NCI-H187 (cell line): ENCODE measurements at places on chromosomes 4 and X.

GRCh38 chr4:119281393-119281792 is 40.5 kb downstream of the FABP2 start:
- no peak for DNase-seq

- no peak for DNase-seq
These were observed 271.5 kb downstream of the LDB2 start for GRCh38 chr4:16626945-16627344.

DNA sequence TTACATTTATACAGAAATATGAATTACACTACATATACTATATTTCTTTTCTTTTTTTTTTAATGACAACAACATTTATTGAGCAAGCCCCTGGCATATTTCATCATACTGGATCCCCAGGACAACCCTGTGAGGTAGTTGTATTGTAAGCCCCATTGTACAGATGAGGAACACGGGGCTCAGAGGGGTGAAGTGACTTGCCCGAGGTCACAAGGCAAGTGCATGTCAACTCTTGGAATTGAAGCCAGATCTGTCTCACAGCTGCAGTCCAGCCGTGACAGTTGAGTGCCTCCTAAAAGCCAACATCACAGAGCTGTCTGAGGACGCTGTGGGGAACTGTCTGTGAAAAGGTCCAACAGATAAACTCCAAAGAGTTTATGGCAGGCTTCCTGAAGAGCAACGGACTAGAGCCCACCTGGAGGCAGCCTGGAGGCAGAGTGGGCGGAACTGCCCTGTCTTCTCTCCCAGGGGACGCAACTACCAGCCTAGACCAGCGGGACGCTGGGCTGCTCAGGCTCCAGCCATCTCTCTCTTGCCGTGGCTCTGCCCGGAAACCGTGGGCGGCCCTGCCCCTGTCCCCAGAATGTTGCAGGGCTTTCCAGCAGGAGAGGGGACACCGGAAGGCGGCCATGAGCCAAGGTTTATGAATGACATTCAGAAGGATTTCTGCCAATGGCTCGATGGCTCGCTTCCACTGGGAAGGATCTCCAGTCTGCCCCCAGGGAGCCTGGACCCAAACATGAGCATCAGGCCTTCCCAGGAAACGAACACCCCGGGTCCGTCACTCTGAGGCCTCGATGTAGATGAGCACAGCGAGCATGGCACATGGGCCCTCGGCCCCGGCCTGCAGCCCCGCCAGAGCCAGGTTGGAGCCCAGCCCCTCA is 50.1 kb downstream of the CFAP299 start:
- no peak for DNase-seq

DNA sequence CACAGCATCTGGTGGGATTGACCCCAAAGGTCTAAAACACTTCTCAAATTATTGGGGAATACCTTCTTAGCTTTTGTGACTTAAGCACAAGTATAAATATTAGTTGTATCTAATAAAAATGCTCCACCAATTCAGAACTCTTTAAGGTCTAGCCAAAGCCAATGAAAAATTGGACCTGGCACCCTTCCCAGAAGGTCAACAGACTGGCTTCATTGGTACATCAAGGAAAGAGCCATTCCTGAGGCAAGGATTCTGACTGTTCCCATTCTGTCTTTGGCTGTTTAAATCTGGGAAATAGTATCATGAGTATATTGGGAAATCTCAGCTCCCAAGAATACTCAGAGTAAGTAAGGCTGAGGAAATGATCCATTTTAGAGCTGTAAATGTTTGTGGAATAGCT is 153.0 kb upstream of the TRPC5 start:
- no peak for DNase-seq

DNA sequence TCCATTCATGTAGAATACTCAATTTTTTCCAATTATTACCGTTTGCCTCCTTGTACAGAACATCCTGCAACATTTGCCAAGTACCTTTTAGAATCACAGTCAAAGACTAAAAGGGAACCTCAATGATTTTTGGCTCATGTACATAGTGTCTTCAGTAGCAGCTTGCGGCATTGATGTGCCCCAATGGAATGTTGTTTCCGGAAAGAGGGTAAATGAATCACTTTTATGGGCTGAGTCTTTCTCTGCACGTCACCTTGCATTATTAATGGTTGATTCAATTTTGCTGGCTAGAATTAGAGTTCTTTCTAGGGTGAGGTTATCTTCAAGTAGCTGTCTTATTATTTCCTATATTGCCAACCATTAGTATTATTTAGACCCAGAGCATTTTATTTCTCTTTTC is 116.9 kb upstream of the GABRA2 start:
- no peak for DNase-seq

DNA sequence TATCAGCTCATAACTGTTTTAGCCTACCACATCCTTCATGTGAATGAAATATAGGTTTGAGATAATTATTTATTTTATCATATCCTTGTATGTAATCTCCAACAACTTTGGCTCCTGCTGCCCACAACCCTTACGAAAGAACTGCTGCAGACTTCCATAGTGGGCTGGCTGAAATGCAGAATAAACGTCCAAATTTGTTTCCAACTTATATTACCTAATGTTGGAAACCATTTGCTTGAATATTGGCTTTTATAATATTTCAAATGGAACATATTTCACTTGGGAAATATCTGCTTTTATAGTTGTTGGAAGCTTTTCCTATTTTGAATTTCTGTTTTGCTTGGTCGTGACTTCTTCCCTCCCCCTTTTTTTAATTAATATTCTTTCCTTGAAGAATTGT is 45.0 kb upstream of the ITM2A start:
- no peak for DNase-seq

GRCh38 chr4:163332526-163333406 is at the start of gene NPY1R:
NPY1R (minus strand) TSS chr4:163332596; CDS start chr4:163326554, 6,042 bp downstream.
- no peak for DNase-seq

- no peak for DNase-seq
These were observed 1.0 kb upstream of the TLR1 start for GRCh38 chr4:38805530-38806145.

DNA sequence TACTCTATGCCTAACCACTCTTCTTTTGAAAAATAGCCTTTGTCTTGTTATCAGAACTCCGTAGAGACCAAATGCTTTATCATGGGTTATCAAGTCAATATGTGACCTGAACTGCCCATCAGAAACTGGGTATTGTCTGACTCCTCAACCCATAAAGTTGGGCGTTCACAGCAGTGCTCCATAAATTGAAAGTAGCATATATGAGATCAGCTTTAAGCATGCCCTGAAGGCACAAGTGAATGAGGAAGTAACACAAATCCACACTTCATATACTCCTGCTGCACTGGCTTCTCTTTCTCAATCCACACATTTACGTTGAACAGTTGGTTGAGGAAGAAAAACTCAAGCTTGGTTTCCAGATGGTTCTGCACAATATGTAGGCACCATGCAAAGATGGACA is 1106.0 kb downstream of the STIM2 start:
- DNase-seq: no peak

GRCh38 chr4:80180743-80181142 is 16.6 kb upstream of the PRDM8 start:
- no peak for DNase-seq

- DNase-seq: no peak
These were observed 964.3 kb upstream of the TENM3 start for GRCh38 chr4:181278941-181279340.

- no peak for DNase-seq
These were observed 158.3 kb downstream of the LDB2 start for GRCh38 chr4:16739997-16740624.

- DNase-seq: no peak
These were observed 4.8 kb downstream of the PROM1 start for GRCh38 chr4:16079046-16079445.

DNA sequence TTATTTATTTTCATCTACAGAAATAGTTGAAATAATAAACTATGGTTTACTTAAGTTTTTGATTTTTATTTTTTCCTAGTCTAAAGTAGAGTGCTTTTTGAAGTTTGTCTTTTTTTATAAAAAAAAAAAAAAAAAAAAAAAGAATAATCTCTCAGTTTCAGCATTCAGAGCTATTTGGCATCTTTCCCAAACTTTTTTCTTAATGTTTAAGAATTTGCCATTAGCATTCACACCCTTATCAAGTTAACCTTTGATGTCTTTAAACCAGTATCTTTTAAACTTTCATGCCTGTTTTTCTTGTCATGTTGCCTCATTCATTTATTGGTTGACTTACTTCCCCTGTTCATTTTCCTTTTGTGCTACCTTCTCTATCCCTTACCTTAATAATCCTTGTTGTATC is 60.9 kb upstream of the FHDC1 start:
- DNase-seq: no peak

- DNase-seq: peak; percentile 10
These were observed 1.1 kb downstream of the PJA1 start for GRCh38 chrX:69163936-69164741.

GRCh38 chrX:111492085-111492484 is 19.4 kb upstream of the SERTM2 start:
- no peak for DNase-seq

DNA sequence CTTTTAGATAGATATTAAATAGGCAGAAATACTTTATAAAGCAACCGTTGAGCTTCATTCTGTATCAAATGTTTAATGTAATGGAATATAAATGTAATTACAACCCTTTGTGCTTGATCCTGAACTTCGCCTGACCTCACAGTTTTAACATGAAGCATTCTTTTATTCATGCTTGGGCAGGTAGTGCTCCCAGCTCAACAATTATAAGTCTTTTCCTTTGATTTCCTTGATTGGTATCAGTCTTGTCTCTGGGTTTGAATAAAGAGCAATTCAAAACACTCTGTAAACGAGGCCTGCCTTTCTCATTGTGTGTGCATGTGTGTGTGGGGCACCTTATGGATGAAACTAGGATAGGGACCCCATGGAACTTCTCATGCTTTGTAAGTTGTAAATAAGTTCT is 6.8 kb downstream of the METAP1 start:
- DNase-seq: no peak

DNA sequence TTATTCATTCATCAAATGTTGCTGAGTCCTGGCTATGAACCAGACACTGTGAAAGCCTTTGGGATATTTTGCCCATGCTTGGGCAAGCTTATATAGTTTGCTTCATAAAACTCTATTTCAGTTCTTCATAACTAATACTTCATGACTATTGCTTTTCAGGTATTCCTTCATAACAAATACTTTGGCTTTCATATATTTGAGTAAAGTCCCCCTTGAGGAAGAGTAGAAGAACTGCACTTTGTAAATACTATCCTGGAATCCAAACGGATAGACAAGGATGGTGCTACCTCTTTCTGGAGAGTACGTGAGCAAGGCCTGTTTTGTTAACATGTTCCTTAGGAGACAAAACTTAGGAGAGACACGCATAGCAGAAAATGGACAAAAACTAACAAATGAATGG is 1.7 kb upstream of the AFP start:
- no peak for DNase-seq

DNA sequence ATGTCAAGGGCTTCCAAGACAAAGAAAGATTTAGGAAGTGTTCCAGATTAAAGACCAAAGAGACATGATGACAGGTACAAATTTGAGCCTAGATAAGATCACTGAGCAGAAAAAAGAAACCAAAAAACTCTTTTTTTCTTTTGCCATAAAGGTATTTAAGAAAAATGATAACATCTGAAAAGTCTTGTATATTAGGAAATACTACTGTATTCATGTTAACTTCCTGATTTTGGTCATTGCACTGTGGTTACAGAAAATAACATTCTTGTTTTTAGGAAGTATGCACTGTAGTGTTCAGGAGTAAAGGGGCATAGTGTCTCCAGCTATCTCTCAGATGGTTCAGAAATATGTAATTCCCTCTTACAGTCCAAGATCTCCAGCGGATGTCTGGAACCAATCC is 37.1 kb downstream of the RWDD4 start:
- DNase-seq: no peak

DNA sequence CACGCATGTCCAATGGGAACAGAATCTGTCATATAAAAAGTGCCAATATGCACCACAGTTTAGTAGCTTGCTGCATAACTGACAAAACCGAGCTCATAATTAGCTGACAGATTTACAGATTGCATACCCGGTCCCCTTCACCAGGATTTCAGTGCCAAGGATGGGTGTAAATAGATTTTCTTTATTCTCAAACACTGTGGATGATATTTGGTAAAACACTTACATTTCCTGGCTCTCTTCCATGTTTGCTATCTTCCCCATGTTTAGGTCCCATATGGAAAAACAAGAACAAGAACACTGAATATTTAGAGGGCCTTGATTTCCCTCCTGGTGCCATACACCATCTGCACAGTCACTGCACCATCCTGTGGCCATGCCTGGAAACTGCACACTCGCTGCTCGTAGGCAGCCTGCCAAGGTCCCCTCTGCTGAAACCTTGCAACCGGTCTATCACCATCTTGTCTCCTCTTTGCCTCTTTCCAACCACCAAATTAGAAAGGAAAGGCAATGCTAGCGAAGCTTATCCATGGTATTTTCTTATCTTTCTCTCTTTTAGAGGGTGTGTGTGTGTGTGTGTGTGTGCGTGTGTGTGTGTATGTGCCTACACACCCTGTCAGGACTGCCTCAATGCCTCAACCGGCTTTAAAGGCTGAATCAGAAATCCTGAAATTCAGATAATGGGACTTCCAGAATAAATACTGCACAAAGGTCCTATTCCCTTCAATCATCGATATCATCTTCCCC is 124.2 kb upstream of the MBNL3 start:
- no peak for DNase-seq

- no peak for DNase-seq
These were observed 11.1 kb downstream of the CYSLTR1 start for GRCh38 chrX:78316265-78316664.
